ENCODE measurements at places on chromosomes 3 and 15.

DNA sequence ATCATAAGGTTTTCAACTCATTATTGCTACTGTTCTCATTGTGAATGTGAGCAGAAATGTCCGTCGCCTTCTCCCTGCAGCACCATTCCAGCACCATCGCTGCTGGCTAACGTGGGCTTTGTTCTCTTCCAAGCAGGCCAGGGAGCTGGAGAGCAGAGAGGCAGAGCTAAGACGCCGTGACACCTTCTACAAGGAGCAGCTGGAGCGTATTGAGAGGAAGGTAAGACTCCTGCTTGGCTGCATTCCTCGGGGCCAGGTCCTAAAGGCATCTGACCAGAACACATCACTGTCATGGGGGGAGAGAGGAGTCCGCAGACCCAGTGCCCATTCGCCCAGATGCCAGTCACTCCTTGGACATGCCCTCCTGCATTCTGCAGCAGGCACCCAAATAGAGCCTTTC lies 130.4 kb upstream of the PLXNA1 start:
- DNase-seq = no peak

DNA sequence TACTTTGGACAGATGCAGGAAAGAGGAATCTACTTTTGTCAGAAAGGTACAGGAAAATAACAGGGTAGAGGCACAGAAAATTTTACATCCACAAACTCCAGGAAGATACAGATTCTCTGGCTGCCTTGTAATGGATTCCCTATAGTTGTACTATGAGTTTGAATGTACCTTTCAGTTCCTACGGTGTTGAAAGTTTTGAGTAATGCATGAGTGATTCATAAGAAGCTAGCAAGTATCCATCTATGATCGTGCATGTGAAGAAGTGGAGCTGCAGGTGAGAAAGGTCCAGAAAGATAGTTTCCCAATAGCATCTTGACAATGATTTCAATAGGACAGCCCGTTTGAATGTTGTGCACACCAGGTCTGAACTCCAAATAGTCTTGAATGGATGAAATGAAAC lies 786.5 kb upstream of the ROBO1 start:
- no peak for DNase-seq

DNA sequence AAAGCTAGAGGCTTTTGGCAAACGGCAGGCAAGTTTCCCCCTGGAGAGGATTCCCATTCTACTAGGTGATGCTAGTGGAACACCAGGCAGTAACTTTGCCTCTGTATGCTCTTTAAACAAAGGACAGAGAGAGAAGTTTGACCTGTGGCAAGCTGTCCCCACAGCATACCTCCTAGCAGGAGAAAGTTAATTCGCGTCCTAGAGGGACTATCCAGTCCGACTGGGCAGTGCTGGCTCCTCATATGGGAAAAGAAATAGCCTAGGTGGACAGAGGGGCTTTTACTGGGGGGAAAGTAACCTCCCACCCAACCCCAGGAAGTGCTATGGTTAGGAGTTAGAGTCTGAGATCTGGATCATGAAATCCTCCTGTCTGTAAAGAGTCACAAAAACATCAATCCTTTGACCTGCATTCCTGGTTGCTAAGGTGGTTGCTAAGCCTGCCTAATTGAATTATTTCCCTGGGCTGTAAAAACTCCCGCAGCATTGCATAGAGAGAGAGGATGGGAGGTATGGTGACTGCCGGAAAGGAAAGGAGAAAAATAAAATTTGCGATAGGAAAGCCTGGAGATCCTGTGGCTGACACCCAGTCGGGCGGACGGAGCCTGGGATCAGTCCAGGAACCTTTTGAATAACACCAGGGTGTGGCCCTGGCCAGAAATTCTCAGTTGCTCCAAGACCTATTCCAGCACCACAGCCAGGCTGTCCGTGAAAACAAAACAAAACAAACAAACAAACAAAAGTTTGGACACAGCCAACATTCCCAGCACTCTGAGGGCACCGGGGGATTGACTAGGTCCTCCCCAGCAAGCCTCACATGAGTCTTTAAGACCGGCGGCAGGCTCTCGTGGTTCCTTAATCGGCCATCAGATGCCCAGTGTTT lies 67.7 kb upstream of the ATP11B start:
- DNase-seq = peak; percentile 25

DNA sequence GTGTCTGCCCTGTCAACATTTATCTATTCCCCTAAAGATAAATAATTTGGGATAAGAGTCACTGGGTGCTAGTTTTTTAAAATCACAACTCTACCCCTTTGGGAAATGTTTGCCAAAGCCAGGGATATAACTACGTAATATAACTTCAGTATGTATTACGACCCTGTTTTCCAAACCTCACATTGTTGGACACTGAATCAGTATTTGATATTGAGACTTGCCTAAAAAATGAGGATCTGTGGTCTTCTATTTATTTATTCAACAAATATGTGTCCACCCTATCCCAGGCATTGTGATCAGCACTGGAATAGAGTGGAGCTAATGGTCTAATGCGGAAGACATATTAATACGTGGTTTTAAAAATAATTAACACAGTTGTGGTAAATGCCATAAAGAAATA lies 4.5 kb upstream of the MGA start:
- peak; percentile 64 for DNase-seq

DNA sequence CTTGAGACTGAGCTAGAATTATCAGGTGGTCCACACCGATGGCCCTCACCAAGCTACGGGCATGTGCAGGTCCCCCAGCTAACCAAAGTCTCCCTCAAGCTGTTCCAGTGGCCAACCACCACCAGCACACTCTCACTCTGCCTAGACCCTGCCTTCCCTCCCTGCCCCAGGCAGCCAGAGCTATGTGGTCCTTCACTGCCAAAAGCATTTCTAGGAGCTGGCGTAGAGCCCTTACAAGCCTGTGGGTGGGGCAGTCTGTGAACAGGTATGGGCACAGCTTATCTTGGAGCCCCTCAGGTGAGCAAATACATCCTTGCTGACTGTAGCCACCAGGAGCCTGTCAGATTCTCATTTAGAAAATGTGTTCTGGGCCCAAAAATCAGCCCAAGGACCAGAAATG lies 159.8 kb upstream of the PPP2R3A start:
- no peak for DNase-seq

DNA sequence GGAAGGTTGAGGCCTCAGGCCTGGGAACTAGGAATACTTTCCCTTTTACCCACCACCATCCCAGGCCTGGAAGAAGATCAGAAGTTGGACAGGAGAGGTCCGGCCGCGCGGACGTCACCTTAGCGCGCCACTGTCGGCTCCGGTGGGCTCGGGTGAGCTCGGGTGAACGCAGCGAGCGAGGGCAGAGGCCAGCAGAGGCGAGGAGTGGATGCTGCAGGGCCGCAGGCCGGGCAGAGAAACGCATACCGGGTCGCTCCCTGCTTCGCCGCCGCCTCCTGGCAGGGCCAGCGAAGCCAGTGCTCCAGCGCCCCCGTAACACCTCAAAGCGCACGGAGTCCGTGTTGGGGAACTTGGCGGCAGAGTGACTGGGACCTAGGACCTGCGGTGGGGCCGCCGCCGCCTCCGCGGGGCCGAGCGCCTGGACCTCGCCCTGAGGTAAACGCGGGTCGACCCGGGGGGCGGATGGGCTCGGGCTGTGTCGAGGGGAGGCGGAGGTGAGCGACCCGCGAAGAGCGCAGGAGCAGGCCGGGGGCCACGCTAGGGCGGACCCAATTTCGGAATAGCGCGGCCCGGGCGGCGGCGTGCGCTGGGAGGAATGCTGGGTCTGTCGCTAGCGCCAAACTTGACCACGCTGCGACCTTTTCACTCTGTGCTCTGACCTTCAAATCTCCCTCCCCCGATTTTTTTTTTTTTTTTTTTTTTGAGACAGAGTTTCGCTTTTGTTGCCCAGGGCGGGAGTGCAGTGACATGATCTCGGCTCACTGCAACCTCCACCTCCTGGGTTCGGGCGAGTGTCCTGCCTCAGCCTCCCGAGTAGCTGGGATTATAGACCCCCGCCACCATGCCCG lies 1.6 kb downstream of the CYP11A1 start:
- DNase-seq = peak; percentile 52

DNA sequence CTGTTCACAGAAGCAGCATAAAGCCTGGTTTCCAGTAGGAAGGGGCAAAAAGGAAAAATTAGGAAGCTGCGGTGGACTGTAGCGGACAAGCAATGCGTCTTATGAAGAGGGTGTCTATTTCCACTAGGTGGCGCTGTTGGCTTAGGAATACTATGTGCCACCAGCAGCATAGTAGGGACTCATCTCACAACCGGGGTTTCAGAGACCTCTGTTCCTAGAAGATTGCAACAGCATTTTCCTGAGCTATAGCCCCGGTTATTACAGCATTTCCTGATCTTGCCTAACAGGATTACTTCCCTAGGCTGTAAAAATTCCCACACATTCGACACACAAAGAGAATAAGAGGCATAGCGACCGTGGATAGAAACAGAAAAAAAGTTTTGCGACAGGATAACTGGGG lies 683.0 kb downstream of the TBL1XR1 start:
- peak; percentile 28 for DNase-seq
